Hematopoietic multipotent progenitor cell treated with erythropoietin and hydrocortisone succinate and interleukin-3 and kit ligand, for 4 days (in vitro differentiated cells): ENCODE measurements at places on chromosomes 7 and 10.

GRCh38 chr7:158646766-158647474 is 57.7 kb downstream of the NCAPG2 start:
- DNase-seq = peak; percentile 46

DNA sequence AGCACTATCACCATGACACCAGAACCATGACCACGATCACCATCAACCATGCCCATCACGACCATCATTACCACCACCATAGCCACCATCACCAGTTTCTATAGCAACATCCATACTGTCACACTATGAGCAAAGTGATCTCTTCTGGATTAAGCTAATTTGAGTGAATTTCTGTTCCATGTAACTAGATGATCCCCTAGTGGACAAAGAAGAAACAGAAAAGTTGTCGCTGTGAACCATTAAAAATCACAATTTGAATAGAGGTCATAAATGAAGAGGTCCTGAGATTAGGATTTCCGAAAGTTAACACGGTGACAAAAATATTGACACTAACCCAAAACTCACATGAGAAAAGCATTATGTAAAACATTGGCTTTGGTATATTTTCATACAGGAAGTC is 77.6 kb downstream of the CLRN3 start:
- peak; percentile 24 for DNase-seq

DNA sequence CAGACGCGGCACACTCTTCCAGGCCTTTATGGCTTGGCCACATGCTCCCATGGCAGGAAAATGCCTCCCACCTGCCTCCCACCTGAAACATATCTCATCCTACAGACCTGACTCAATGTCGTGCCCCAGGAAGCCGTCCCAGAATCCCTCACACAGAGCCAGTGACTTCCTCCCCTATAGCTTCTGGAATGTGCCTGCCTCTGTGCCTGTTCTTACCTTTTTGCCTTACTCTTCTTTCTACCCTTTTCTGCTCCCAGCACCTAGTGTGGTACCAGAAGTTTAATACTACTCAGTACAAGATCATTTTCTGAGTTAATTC is 123.9 kb upstream of the STK17A start:
- no peak for DNase-seq

- no peak for DNase-seq
Measured at GRCh38 chr7:91957823-91958222, 17.2 kb downstream of the AKAP9 start.

DNA sequence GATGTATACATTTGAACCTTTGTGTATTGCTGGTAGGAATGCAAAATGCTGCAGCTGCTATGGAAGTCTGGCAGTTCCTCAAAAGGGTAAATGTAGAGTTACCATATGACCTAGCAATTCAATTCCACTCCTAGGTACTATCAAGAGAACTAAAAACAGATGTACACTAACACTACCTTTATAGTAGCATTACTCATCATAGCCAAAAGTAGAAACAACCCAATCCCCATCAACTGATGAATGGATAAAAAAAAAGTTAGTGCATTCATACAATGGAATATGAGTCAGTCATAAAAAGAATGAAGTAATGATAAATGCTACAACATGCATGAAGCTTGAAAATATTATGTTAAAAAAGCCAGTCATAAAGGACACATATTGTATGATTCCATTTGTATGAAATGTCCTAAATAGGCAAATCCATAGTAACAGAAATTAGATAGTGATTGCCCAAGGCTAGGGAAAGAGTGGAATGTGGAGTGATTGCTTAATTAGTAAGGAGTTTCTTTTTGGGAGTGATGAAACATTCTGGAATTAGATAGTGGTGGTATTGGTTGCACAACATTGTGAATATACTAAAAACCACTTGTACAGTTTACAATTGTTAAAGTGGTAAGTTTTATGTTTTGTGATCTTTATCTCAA is 96.4 kb upstream of the AOAH start:
- DNase-seq = no peak

- DNase-seq = peak; percentile 87
Measured at GRCh38 chr7:2670720-2671391, 17.1 kb upstream of the AMZ1 start.

DNA sequence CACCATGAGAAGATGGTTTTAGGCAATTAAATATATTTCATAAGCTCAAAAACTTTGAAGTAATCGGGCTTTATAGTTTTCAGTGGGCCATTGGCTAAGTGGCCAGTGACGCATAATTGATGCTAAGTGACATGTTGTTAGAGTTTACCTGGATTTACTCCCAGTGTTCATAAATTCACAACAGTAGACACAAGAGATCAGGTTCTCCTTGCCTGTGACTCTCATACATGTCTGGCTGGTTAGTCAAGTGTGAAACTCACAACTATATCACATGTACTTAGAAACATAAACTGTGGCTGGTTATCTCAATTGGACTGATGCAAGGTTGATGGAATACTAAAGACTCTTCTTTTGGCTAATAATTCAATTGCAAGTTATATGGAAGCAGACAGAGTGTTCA is 26.2 kb downstream of the ASB15 start:
- no peak for DNase-seq

DNA sequence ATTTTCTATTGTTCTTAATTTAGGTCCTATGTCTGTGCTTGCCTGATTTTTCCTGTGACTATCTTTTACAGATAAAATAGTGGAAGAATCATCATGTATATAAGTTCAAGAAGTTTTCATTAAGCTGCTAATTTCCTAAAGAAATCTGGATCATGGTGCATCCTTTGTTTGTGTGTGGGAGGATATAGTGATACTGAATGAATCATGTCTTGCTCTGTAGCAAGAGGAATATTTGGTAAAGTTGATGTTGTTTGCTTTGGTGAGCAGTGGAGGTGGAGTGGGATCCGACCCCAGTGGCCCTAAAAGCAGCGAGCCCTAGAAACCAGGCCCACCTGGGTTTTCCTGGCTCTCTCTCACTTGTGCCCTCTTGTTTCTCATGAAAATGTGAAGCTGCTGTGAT is 83.7 kb downstream of the CCNY start:
- DNase-seq = no peak

DNA sequence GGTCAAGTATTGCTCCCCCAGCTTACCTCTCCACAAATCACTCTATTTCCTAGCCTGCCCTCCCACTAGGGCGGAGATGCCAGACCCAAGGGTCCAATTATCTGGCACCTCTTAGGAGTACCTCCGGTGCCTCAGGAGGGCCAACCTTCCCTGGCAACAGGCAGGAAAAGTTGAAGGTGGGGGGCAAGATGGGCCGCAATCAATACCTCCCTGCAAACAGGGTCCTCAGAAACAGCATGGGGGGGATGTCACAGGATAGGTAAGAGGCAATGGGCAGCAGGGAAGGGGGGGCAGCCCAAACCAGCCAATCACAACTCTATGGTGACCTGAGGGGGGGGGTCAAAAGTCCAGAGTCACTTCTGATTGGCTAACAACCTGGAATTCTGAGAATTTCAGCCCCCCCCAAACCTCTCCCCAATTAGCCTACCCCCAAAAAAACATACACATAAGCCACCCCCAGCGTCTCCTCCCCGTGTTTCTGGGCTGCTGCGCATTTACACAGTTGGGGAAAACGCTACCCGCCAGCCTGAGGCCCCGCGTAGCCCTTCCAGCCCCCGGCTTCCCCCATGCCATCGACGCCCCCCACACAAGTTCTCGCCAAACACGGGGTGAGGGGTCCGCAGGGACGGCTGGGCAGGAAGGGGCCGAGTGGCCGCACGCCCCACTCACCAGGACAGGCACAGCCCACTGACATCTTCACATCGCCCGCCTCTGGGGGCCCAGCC is 589 bp downstream of the LDB1 start:
- peak; percentile 95 for DNase-seq

GRCh38 chr10:62133618-62134017 is 135.0 kb downstream of the RTKN2 start:
- peak; percentile 38 for DNase-seq

DNA sequence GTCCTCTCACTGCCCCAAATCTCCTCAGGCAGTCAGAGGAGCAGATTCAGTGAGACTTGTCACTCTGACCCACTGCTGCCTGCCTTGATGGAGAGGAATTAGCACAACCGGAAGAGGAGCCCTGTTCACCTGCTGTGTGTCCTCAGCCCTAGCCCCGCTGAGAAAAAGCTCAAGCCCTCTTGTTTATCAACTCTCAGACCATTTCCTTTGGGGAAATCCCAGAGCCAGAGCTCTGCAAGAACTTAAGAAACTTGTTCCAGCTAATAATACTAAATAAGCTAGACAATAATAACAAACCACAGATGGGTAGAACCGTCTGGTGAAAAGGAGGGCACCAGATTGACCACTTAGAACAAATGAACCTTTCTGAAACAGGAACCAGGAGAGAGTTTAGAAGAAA is 37.7 kb upstream of the ITGB1 start:
- DNase-seq = no peak

DNA sequence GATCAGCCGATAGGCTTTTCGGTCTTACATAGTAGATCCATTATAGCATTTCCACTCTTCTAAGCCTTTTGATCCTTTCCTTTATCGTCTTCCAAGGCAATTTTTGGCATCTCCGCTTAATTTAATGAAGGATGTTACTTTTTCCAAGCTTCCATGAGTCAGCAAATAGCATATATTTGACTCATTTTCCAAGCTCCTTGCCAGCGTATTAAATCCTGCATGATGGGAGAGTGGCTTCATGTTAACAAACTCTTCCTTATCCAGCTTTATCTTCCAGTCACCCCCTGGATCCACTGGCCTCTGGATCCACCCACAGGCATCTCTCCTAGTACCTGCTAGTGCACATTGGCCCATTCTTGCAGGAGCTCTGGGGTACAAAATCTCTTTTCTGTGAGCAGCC is 13.0 kb downstream of the OR9A2 start:
- DNase-seq = no peak

DNA sequence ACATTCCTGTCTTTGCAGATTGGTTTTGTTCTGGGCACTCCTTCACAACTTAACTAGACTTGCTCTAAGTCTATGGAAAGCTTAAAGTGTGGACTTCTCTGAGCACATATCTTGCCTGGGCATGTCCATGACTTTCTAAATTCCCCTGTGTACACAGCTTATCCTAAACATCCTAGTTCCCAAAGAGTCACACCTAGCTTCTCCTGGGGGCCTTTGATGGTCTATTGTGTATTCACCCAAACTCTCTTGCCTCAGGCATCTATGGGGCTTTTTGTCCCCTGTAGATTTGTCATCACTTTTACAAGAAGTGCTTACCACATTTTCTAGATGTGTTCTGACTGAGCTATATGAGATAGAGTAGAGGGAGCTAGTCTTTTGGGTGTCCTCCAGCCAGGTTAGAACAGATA is 12.2 kb upstream of the ZNF488 start:
- no peak for DNase-seq

GRCh38 chr10:33046792-33047191 is 88.8 kb upstream of the ITGB1 start:
- no peak for DNase-seq

DNA sequence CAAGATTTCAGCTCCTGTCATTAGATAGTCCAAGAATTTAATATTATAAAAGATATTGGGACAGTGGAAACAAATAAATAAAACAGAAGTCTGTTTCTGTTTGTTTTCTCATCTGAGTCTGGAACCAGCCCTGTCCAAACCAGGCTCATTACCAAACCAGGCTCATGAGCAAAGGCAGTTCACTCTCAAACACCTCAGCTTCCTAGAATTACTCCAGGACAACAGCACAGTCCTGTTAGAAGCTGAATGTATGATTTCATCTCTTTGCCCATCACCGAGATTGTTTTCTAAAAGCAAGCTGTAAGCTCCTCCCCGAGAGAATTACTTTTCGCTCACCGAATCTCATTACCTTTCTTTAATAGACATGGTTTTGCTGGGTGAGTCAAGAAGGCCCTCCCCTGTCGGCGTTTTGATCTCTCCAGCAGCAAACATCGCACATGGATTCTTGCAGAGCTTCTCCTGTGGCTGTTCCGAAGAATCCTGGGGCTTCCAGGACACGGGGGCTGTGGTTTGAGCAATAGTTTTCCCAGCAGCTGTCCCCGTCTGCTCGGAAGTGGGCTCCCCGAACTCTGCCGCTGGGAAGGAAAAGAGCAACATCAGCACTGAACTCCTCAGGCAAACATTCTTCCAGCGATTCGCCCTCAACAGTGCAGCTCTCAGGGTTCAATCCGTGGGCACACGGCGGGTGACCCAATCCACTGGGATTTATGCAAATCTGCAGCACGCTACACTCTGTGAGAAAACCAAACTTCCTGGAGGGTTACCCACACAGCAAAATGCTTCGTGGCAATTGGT is 112.5 kb downstream of the SVIL start:
- DNase-seq = no peak

DNA sequence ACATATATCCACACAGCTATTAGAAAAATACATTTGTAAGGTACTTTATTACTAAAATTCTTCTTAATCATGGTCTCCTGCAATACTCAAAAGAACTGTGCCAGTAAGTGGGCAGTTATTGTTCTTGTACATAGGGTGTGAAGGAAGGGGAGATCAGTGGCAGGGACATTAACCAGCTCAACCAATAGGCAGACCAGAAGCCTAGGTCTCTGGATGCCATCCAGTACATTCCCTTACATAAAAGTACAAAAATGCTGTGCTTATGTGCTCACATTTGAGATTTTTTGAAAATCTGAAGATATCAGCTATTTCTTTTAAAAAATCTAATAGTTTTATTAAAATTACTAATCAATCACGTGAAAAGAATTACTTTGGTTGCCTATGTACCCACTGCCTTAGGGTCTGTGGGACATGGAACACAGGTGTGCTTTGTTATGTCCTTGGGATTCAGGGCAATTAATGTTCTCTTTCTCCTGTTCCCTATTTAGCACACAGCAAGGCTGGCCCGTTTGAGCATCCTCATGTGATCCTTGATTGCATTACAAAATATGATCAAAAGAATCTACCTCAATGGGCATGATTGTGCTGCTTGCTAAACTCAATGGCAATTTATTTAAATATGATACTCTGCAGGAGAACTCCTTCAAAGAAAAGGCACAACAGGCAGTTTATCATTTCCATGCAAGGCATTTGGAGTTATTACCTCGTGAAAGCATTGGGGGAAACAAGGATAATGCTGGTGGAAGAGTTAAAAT is 22.7 kb downstream of the TWIST1 start:
- DNase-seq = no peak

GRCh38 chr10:125062227-125062913 is 98.0 kb downstream of the CTBP2 start:
- DNase-seq = no peak

GRCh38 chr10:109166935-109167334 is 756.4 kb downstream of the XPNPEP1 start:
- DNase-seq = no peak

DNA sequence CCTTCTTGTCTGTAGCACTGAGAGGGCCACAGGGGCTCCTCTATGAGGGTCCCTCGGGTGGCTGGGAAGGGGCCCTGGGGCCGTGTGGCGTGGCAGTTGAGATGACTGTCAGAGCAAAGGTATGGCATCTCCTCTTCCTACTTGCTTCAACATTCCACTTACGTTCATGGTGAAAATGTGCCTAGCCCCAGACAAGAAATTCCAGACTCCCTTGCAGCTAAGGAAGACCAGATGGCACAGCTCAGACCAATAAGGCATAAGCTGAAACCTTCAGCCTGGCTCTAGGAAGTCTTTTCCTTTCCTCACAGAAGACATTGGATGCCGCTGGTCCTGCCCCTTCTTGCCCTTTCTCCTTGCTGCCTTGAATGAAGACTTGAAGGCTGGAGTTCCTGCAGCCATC is 57.4 kb downstream of the ZNF503 start:
- DNase-seq = no peak
